ENCODE measurements at places on chromosomes 12 and 14.
A peak's percentile ranks its signal among the peaks of the same experiment; 100 is the strongest.

- H3K27ac ChIP-seq: no peak overlapping the region
- no peaks in the 10 kb centered on the region for H3K4me1 ChIP-seq
- H3K27me3 ChIP-seq: no peaks in the 10 kb centered on the region
- H3K4me3 ChIP-seq: no peak overlapping the region
- no peaks in the 10 kb centered on the region for H3K36me3 ChIP-seq
- no peak for DNase-seq
Measured at GRCh38 chr12:87107270-87107669, 851.1 kb upstream of the MGAT4C start.

DNA sequence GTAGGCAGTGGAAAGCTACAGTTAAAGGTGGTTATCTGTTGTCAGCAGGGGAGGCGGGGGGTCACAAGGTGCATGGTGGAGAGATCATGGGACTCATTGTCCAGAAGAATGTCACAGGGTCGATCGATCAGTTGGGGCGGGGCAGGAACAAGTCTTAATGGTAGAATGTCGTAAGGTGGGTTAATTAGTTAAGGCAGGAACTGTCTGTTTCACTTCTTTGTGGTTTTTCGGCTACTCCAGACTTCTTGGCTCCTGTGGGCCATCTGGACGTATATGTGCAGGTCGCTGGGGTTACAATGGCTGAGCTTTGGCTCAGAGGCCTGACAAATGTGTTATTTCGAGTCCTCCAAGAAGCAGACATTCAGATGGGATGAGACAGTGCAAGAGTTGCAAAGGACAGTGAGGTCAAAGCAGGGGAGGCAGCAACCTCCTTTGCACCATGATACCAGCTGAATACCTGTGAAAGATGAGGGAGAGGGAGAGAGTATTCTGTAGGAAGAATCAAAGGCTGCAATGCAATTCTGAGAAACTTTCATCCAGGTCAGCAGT is 246.9 kb upstream of the TMEM132C start:
- no peaks in the 10 kb centered on the region for H3K36me3 ChIP-seq
- no peak overlapping the region for H3K27ac ChIP-seq
- H3K4me3 ChIP-seq: no peak overlapping the region

GRCh38 chr14:64790478-64790877 is 86.3 kb downstream of the PLEKHG3 start:
- H3K36me3 ChIP-seq: peaks cover 66% of the 10 kb centered on the region
- no peaks in the 10 kb centered on the region for H3K27me3 ChIP-seq
- no peak overlapping the region for H3K4me3 ChIP-seq
- H3K27ac ChIP-seq: no peak overlapping the region
- peaks cover 11% of the 10 kb centered on the region for H3K4me1 ChIP-seq

GRCh38 chr12:31651893-31652521 is 7.5 kb upstream of the ETFBKMT start:
- H3K4me1 ChIP-seq: no peaks in the 10 kb centered on the region
- no peaks in the 10 kb centered on the region for H3K36me3 ChIP-seq
- H3K27ac ChIP-seq: no peak overlapping the region

GRCh38 chr12:64522316-64522715 is 70.4 kb downstream of the TBK1 start:
- H3K4me1 ChIP-seq: no peaks in the 10 kb centered on the region
- H3K27ac ChIP-seq: no peak overlapping the region
- DNase-seq: no peak
- H3K27me3 ChIP-seq: no peaks in the 10 kb centered on the region
- H3K36me3 ChIP-seq: no peaks in the 10 kb centered on the region

GRCh38 chr12:102430661-102431060 is 49.7 kb downstream of the IGF1 start:
- H3K27ac ChIP-seq: no peak overlapping the region
- no peaks in the 10 kb centered on the region for H3K27me3 ChIP-seq
- H3K4me3 ChIP-seq: no peak overlapping the region
- no peaks in the 10 kb centered on the region for H3K36me3 ChIP-seq

- no peak overlapping the region for H3K27ac ChIP-seq
- no peaks in the 10 kb centered on the region for H3K36me3 ChIP-seq
- H3K4me1 ChIP-seq: no peaks in the 10 kb centered on the region
- no peak for DNase-seq
- H3K4me3 ChIP-seq: no peak overlapping the region
Measured at GRCh38 chr12:58563621-58564020, 356.7 kb downstream of the LRIG3 start.

GRCh38 chr12:53752621-53753020 is 842 bp upstream of the CISTR start:
- H3K27me3 ChIP-seq: peaks cover 71% of the 10 kb centered on the region
- no peaks in the 10 kb centered on the region for H3K36me3 ChIP-seq
- peaks cover 70% of the 10 kb centered on the region for H3K4me1 ChIP-seq
- H3K4me3 ChIP-seq: no peak overlapping the region
- peak overlapping the region; percentile 76 for H3K27ac ChIP-seq
- no peak for DNase-seq

DNA sequence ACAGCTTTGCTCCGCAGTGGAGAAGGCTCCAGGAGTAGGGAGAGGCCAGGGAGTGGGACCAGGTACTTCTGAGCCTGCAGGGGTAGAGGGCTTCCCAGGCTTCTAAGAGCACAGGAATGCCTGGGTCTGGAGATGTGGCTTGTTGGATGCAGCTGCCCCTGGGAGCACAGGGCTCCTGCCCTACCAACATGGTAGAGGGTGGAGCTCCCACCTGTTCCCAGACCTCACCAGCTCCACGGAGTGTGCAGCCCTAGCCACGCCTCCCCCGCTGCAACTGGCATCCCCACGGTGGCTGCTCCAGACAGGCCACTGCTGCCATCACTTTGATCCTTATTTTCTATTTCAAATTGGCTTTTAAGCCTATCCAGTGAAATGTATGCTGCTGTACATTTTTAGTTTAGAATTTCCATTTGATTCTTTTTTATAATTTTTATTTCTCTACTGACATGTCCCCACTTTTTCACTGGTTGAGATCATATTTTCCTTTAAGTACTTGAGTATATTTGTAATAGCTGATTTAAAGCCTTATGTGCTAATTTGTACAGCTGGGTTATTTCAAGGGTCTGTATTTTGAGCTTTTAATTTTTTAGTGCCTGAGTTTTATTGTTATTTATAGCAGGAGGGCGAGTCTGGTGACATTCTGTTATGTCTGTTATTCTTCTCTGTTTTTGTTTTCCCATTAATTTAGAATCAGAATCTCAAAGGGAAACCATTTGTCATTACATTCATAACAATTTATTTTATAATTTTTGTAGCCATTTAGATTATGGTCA is 78.0 kb downstream of the DERA start:
- H3K4me3 ChIP-seq: no peak overlapping the region
- H3K27me3 ChIP-seq: no peaks in the 10 kb centered on the region
- DNase-seq: no peak
- H3K36me3 ChIP-seq: peaks cover 14% of the 10 kb centered on the region
- no peak overlapping the region for H3K27ac ChIP-seq

DNA sequence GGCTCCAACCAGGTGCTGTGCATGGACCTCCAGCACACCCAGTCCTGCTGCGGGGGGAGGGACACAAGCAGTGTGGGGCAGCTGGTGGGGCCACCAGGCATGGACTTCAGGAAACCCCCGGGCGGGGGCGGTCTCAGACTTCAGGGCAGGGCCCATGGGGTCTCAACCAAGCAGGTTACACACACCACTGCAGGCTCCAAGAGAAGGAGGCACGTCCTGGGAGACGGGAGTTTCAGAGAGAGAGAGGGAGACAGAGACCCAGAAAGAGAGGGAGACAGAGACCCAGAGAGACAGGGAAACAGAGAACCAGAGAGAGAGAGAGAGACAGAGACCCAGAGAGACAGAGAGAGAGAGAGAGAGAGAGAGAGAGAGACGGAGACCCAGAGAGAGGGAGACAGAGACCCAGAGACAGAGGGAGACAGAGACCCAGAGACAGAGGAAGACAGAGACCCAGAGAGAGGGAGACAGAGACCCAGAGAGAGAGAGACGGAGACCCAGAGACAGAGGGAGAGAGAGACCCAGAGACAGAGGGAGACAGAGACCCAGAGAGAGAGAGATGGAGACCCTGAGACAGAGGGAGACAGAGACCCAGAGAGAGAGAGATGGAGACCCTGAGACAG is 128.9 kb downstream of the NCOR2 start:
- H3K36me3 ChIP-seq: peaks cover 69% of the 10 kb centered on the region
- no peak overlapping the region for H3K4me3 ChIP-seq
- DNase-seq: no peak
- peaks cover 52% of the 10 kb centered on the region for H3K4me1 ChIP-seq

DNA sequence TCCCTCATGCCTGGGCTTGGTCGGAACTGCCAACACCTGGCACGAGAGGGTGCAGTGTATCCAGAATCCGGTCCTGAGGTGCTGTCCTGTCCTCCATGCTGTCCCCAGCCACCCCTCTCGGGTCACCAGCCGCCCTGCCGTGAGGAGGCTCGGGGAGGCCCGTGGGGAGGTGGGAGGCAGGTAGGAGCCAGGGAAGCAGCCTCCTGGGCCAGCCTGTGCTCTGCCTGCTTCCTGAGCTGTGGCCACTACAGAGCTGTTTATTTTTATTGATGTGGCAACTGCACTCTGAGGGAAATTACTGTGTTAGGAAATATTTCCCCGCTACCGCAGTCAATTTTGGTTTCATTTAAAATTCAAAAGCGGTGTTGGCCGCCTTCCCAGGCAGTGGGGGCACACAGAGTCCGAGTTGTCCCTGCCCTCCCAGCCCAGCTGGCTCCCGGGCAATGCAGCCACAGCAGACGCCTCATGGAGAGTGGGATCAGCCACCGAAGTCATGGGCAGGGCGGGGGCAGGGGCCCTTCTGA is 18.3 kb downstream of the NOC4L start:
- peaks cover 25% of the 10 kb centered on the region for H3K36me3 ChIP-seq
- DNase-seq: peak; percentile 57
- no peak overlapping the region for H3K4me3 ChIP-seq
- H3K4me1 ChIP-seq: peaks cover 28% of the 10 kb centered on the region
- H3K27ac ChIP-seq: no peak overlapping the region

DNA sequence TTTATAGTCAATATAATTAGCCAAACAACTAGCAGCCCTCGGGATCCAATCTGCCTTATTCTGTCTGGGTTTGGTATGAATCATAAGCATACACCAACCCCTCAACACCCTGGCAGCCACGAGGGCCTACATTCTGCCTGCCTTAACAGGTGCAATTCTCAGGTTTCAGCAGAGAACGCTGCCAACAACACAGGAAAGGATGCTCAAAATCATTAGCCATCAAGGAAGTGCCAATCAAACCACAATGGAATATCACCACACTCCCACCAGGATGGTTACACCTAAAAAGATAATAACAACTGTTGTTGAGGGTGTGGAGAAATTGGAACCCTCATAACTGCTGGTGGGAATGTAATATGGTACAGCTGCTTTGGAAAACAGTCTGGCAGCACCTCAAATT is 122.8 kb downstream of the TTC7B start:
- H3K27ac ChIP-seq: no peak overlapping the region
- peaks cover 2% of the 10 kb centered on the region for H3K36me3 ChIP-seq
- no peak overlapping the region for H3K4me3 ChIP-seq
- peaks cover 17% of the 10 kb centered on the region for H3K4me1 ChIP-seq

- no peak overlapping the region for H3K27ac ChIP-seq
- no peaks in the 10 kb centered on the region for H3K36me3 ChIP-seq
- H3K4me3 ChIP-seq: no peak overlapping the region
- H3K4me1 ChIP-seq: peaks cover 15% of the 10 kb centered on the region
- DNase-seq: no peak
Measured at GRCh38 chr12:4958697-4959375, 49.1 kb downstream of the KCNA1 start.

- no peaks in the 10 kb centered on the region for H3K36me3 ChIP-seq
- no peaks in the 10 kb centered on the region for H3K4me1 ChIP-seq
- DNase-seq: no peak
- H3K27ac ChIP-seq: no peak overlapping the region
- H3K4me3 ChIP-seq: no peak overlapping the region
- H3K27me3 ChIP-seq: no peaks in the 10 kb centered on the region
Measured at GRCh38 chr12:40730281-40730680, 38.0 kb downstream of the CNTN1 start.

DNA sequence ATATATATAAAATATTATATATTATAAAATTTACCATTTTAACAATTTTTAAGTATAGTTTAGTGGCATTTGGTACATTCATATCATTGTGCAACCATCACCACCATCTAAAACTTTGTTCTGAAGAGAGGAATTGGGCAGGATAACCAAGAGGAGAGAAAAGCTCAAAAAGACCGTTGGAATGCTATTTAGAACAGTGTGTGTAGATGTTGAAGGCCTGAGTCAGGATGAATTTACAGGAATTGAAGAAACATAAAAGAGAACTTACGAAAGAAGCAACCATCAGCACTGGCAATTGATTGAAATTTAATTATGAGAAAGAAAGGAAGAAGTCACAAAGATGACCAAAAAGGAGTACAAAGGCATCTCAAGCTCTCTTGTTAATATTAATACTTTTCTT is 196.9 kb upstream of the PWP1 start:
- DNase-seq: no peak
- H3K36me3 ChIP-seq: no peaks in the 10 kb centered on the region
- no peak overlapping the region for H3K27ac ChIP-seq
- H3K4me1 ChIP-seq: no peaks in the 10 kb centered on the region
- no peak overlapping the region for H3K4me3 ChIP-seq

GRCh38 chr14:102375119-102375518 is 12.4 kb downstream of the TECPR2 start:
- peaks cover 13% of the 10 kb centered on the region for H3K36me3 ChIP-seq
- no peak overlapping the region for H3K27ac ChIP-seq
- no peaks in the 10 kb centered on the region for H3K4me1 ChIP-seq
- H3K4me3 ChIP-seq: no peak overlapping the region

GRCh38 chr12:102484017-102484416 is 3.7 kb upstream of the IGF1 start:
- no peaks in the 10 kb centered on the region for H3K36me3 ChIP-seq
- H3K4me3 ChIP-seq: no peak overlapping the region
- no peaks in the 10 kb centered on the region for H3K27me3 ChIP-seq
- no peak for DNase-seq
- H3K27ac ChIP-seq: peak overlapping the region; percentile 22

DNA sequence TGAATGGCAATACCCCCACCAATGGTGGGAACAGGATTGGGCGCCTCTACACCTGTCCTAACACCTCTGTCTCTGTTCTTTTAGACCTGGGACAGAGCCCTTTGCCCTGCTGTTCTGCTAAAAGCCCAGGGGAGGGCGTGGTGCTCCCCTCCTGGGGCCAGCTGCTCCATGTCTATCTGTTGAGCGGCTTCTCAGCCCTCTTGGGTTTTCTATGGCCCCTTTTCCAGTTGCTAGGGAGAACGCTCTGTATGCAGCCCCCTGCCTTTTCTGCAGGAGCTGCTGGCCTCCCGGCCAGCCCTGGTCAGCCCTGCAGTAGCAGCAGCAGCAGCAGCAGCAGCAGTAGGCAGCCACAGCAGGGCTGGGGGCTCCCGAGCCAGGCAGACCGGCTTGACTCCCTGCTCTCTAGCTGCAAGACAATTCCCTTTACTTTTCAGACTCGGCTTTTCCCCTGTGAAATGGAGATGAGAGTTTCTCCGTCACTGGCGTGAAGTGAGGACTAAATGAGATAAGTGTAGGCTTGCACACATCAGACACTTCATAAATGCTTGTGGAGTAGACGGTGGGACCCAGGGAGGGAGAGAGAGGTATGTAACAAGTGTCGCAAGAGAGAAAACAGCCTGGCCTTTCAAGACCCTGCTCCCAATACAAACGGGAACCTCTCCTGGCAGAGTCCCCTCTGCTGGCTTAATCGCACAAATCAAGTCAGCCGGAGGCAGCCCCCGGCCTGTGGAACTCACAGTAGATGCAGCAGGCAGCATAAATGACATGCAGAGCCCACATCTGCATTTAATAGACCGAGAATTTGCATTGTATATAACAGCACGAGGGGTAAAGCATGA is 1.0 kb downstream of the RTL1 start:
- H3K36me3 ChIP-seq: peaks cover 39% of the 10 kb centered on the region
- H3K4me3 ChIP-seq: no peak overlapping the region
- peaks cover 12% of the 10 kb centered on the region for H3K27me3 ChIP-seq
- DNase-seq: no peak
- no peak overlapping the region for H3K27ac ChIP-seq
